Adrenal gland (tissue), 19 donors: ENCODE measurements at places on chromosomes 16 and 17. TPM values are rescaled to one million over a fixed set of nuclear protein-coding genes. Genes with fewer than 3 reads are reported as not detected.

The ADAD2 gene
- polyA plus RNA-seq, result 2.3 TPM

The RNF157 gene
- polyA plus RNA-seq, result 3.0 TPM

The MYCBPAP gene
- 4.4 TPM for polyA plus RNA-seq

The PDE6G gene
- polyA plus RNA-seq, result 5.9 TPM

The CCL17 gene
- polyA plus RNA-seq, result not detected

The KCNJ2 gene
- polyA plus RNA-seq, result 0.22 TPM

The ESRP2 gene
- polyA plus RNA-seq, result 0.97 TPM

The PERCC1 gene
- polyA plus RNA-seq, result not detected

The CCL5 gene
- 7.6 TPM for polyA plus RNA-seq

The CPHXL2 gene
- not detected for polyA plus RNA-seq

The SHCBP1 gene
- polyA plus RNA-seq, result 1.5 TPM

The GCGR gene
- polyA plus RNA-seq, result 4.1 TPM

The PRPSAP2 gene
- 22.5 TPM for polyA plus RNA-seq
